ENCODE measurements at places on chromosomes 5 and 9. TPM values are rescaled to one million over a fixed set of nuclear protein-coding genes. Genes with fewer than 3 reads are reported as not detected.

GRCh38 chr9:77433675-77434445 lies 214.3 kb downstream of the GNA14 start:
- peak; percentile 67 for DNase-seq

DNA sequence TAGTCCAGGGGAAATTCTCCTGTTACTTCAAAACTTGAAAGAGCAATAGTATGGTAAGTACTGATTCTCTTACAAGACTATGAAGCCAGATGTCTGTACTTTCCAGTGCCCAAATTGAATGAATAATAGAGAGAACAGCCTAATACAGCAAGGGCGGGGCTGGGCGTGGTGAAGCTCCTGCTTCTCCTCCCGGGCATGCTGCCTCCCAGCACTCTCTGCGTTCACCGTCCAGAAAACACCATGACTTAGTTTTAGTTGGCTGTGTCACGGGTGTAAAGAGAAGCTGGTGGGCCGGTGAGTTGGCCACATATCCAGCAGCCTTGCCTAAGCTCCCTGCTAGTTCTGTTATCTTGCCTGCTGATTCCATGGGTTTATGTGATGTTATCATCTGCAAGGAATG lies 40.7 kb upstream of the ADAMTS2 start:
- DNase-seq: peak; percentile 10

GRCh38 chr9:34218446-34218845 lies 39.6 kb downstream of the UBAP1 start:
- DNase-seq: no peak

SPINK5 gene
- 3.2 TPM for total RNA-seq

DNA sequence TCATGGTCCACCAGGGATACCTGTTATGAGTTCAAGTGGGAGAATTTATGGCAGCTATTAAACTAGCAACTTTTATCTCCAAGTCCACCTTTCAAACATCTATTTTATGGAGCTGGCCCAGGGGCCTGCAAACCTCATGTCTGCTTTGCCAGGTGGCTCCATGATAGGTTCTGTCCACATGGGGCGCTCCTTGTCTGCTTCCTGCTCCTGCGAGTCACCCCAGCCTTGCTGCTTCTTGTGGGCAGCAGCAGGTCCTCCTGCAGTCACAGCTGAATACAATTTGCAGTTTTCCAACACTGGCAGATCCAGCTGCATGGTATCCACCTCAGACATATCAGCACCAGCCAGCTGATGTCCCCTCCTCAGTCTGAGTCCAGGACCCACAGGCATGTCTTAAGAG lies 39.6 kb upstream of the FRRS1L start:
- DNase-seq: no peak

DNA sequence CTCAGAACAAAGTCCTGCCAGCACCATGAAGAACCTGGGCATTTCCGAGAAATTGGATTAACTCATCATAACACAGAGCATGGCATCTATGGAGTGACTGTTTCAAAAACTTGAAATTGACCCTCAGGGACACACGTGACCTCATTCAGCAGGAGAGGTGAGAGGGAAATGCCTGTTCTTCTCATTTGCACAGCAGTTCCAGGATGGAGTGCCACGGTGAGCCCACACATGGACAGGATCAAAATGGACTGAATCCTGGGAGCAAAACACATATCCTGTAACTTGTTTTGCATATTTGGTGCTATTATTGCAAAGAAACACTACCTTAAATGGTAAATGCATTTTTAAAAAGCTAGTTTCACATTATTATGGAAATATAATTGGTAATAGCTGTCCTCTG lies 256.1 kb upstream of the IRX2 start:
- DNase-seq: no peak

SLC46A2 gene
- total RNA-seq: 4.2 TPM

GRCh38 chr5:107378218-107378899 lies 292.4 kb downstream of the EFNA5 start:
- no peak for DNase-seq

- DNase-seq: no peak
Measured at GRCh38 chr9:100355561-100355960, 2.8 kb upstream of the TEX10 start.

- no peak for DNase-seq
Measured at GRCh38 chr5:6829150-6829784, 116.0 kb downstream of the TENT4A start.

DNA sequence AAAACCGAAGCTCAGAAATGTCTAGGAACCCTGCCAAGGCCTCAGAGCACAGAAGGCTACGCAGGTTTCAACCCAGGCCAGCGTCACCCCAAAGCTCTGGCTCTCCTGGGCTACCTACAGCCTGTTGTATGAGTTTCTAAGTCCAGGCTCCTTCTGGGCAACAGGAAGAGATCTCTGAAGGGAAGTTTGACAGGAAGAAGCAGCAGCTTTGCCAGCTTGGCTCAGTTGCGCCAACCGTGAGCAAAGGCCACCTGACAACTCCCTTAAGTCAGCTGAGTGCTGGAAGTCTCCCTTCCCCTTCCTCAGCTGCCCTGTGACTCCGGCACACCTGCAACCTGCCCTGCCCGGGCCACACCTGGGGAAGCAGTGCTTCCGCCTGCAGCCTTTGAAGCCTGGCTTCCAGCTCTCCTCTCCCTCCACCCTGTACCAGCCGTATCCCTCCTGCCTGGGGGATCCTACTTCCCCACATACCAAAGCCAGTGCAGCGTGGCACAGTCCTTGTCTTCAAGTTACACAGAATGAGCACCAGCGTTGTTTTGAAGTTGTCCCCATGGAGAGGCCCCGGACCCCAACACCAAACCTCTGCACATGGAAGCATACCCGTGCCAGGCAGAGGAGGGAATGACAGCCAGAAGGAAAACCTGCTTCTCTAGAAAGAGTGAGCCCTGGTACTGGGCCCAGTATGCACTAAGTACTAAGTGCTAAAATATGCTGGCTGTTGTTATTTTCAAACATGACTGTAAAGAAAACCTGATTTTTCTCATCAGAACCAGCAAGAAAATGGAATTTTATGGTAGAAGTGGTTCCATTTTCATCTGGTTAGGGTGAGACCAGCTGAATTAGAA lies 36.5 kb downstream of the SHB start:
- peak; percentile 84 for DNase-seq

GRCh38 chr5:91228188-91228587 lies 154.9 kb downstream of the ARRDC3 start:
- no peak for DNase-seq

GRCh38 chr5:90161414-90161813 lies 248.1 kb downstream of the CETN3 start:
- DNase-seq: no peak

ARRDC1 gene
- 118 TPM for total RNA-seq

- DNase-seq: peak; percentile 18
Measured at GRCh38 chr9:130254747-130255630, 10.6 kb upstream of the HMCN2 start.

GRCh38 chr9:75010570-75010969 lies 17.5 kb downstream of the CARNMT1 start:
- no peak for DNase-seq

DNA sequence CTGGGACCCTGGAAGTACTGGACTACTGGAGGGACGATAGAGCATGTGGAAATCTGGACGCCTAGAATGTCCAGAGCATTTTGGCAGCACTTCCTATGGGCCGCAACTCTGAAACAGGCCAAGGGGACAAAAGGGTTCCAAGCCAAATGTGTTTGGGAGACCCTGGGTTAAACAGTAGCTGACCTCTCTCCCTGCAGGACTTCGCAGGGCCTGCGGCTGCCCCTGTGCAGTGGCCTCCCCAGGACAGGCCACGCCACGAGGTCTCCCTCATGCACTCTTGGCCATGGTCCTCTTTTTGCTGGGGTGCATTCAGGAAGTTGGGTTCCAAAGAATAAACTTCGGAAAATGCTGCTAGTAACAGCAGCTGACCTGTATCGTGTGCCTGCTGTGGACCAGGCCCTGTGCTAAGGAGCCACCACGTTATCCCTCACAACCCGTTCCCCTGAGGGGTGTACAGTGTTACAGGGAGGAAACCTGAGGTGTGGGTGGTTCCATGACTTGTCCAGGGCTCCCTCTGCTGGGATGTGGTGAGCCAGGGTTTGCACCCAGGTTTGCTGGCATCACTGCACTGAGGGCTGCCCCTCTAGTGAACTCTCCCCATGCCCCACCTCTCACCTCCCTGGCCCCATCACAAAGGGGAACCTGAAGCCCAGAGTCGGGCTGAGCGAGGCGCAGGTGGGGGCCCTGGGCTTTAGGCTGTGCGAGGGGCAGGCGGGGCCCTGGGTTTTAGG lies 79.4 kb downstream of the AMBP start:
- no peak for DNase-seq

- no peak for DNase-seq
Measured at GRCh38 chr5:81768935-81769452, 18.1 kb upstream of the SSBP2 start.
